H1 (cell line): ENCODE measurements at places on chromosomes 3 and 15.

GRCh38 chr3:98705694-98706093 lies 57.4 kb upstream of the ST3GAL6 start:
- no peak for DNase-seq

DNA sequence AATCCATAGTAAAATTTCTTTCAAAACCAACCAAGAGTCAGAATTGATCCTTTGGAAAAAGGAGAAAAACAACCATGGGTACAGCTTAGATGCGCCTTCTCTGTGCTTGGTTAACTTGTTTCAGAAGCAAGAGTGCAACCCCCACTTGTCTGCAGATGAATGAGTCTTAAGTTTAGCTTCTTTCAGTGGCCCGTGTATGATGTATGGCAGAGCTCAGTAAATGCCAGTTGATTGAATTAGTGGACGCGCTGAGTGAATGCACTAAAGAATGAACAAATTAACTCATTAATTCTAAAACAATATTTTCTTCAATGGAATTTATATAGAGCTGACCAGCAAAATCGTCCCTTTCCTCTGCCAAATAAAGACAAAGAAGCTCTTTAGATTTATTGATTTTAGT lies 67.0 kb upstream of the ARHGEF3 start:
- no peak for DNase-seq

DNA sequence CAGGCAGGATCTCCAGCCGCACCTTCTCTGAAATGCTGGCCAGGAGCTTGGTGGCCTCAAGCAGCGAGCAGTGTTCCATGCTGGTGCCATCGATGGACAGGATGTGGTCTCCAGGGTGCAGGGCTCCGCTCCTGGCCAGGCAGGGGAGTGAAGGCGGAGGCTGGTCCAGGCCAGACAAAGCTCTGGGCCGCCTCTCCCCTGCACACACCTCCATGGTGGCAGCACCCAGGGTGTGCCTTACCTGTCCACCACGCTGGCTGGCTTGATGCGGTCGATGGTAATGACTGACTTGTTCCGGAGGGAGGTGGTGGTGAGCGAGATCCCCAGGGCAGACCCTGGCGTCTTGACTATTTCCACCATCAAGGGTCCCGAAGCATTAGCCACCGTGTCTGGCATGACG lies 20.0 kb downstream of the GRIP2 start:
- no peak for DNase-seq

DNA sequence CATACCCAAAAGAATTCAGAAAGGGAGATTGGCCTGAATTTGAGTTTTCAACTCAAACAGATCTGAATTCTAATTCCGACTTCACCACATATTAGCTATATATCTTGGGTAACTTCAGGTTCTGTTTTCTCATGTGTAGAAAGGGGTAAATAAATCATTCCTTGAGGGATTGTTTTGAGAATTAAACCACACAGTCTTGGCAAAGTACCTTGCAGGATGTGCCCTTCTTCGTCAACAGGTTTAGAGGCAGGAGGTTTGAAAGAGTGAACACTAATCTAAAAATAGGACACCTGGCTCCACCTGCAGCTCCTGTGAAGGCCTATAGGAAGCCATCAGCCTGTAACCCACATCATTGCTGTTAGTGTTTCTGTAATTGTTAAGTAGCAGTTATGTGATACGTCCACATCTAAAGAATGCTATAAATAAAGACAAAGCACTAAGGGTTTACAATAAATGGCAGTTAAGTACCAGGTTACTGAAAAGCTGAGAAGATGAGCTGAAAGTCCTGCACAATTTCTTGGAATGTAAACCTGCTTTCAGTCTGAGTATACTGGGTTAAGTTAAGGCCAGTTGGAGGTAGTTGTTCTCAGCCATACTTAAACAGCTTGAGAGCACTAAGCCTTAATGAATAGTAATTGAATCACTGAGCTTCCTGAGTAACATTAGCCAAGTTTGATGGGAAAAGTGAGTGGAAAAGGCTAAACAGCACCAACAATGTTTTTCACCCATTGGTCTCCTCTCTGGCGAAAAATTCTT lies 6.0 kb downstream of the CCDC80 start:
- no peak for DNase-seq

- DNase-seq: no peak
These were observed 614.6 kb upstream of the TBL1XR1 start for GRCh38 chr3:177811835-177812234.

- no peak for DNase-seq
These were observed 88.7 kb upstream of the TNIK start for GRCh38 chr3:171548917-171549316.

GRCh38 chr3:175913286-175913685 lies 1054.2 kb downstream of the NAALADL2 start:
- DNase-seq: no peak

DNA sequence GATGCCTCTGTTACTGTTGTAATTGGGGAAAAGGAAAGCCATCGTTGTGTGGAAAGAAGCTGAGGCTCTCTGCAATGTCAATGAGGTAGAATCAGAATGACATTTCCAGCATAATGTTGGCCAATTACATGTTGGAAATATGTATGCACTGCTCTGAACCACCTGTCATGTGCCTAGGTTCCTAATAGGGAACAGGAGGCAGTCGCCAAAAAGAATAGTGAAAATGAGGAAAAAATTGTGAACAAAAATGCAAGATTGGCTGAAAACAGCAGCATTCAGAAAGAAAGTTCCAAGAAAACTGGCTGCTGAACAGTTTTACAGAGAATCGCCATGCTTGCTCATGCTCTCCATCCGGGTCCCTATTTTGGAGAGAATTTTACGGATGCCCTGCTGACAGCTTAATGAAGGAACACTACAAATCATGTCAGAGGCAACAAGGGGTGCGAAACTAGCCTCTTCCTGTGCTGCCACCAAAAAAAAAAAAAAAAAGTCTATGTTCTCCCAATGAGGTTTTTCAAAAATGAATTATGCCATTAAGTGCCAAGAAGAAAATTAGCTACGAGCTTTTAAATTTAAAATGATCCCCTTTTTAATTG lies 305.9 kb upstream of the ARRDC4 start:
- DNase-seq: no peak

- DNase-seq: no peak
These were observed 71.7 kb downstream of the TNIK start for GRCh38 chr3:171388527-171388926.

DNA sequence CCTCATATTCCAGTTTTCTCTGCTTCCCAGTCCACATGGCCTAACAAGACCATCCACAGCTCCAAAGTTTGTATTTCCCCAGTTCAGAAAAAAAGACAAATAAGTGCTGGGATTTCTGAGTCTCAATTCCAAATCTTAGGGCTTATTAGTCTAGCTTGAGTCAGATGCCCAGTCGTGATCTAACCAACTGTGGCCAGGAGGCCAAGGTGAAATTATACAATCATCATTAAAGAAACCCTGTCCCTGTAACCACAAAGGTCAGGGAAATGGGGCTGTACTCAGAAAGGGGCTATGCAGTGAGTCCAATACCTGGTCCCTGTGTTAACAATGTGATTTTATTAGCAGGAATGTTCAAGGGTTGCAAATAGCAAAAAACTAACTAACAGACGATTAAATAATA lies 40.5 kb upstream of the MITF start:
- no peak for DNase-seq

- DNase-seq: no peak
These were observed 911 bp downstream of the APBA2 start for GRCh38 chr15:28886431-28887338.
